ENCODE measurements at places on chromosomes 5 and 9. TPM values are rescaled to one million over a fixed set of nuclear protein-coding genes. Genes with fewer than 3 reads are reported as not detected.

KCTD16 gene
- total RNA-seq: 0.09 TPM

GRCh38 chr5:38527475-38527874 lies 29.0 kb downstream of the LIFR start:
- H3K36me3 ChIP-seq: no peaks in the 10 kb centered on the region
- no peak overlapping the region for H3K27ac ChIP-seq
- H3K4me1 ChIP-seq: no peaks in the 10 kb centered on the region
- H3K27me3 ChIP-seq: no peaks in the 10 kb centered on the region
- no peak for DNase-seq
- no peak overlapping the region for H3K4me3 ChIP-seq

GRCh38 chr9:129574911-129575585 lies 45.9 kb downstream of the C9orf50 start:
- H3K27ac ChIP-seq: no peak overlapping the region
- no peak for DNase-seq

GRCh38 chr5:91224969-91225368 lies 158.1 kb downstream of the ARRDC3 start:
- H3K27ac ChIP-seq: no peak overlapping the region
- no peak for DNase-seq
- no peaks in the 10 kb centered on the region for H3K4me1 ChIP-seq
- no peak overlapping the region for H3K4me3 ChIP-seq
- H3K27me3 ChIP-seq: no peaks in the 10 kb centered on the region

DNA sequence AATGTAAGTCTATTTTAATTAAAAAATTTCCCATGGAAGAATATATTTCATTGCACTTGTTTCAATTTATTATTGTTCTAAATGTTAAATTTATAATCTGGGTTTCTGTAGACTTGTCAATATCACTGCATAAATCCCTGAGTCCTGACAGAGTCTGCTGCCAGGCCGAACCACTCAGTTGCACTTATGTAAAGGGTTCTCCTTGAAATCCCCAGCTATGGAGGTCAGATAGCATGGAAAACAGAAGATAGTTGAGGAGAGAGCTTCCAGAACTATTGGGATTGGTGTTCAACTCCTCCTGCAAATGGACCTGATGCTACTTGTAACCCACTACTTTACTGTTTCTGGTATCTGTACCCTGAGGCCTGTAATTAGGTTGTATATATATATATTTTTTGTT lies 37.2 kb downstream of the KDM4C start:
- H3K36me3 ChIP-seq: peaks cover 25% of the 10 kb centered on the region
- no peak overlapping the region for H3K4me3 ChIP-seq
- no peaks in the 10 kb centered on the region for H3K4me1 ChIP-seq
- DNase-seq: no peak
- no peaks in the 10 kb centered on the region for H3K27me3 ChIP-seq

Data from thymus (tissue), 14 donors.